ENCODE measurements at places on chromosomes 5 and 9.

DNA sequence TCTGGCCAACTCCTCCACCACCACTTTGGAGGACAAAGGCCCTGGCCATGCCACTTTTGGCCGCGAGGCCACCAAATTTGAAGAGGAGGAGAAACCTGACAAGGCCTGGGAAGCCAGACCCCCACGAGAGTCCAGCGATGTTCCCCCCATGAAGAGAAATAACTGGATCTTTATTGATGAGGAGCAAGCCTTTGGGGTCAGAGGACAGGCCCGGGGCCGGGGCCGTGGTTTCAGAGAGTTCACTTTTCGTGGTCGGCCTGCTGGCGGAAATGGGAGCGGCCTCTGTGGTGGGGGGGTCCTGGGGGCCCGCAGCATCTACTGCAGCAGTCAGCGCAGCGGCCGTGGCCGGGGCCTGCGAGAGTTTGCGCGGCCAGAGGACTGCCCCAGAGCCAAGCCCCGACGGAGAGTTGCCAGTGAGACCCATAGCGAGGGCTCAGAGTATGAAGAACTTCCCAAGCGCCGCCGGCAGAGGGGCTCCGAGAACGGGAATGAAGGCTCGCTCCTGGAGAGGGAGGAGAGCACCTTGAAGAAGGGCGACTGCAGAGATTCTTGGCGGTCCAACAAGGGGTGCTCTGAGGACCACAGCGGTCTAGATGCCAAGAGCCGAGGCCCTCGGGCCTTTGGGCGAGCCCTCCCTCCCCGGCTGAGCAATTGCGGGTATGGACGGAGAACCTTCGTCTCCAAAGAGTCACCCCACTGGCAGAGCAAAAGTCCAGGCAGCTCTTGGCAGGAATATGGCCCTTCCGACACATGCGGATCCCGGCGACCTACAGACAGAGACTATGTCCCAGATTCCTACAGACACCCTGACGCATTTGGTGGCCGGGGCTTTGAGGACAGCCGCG is 27.4 kb upstream of the POMT1 start:
- DNase-seq, result no peak

- DNase-seq, result no peak
Measured at GRCh38 chr5:180646289-180646962, 3.0 kb downstream of the FLT4 start.

GRCh38 chr5:50725800-50726474 is 59.5 kb downstream of the PARP8 start:
- no peak for DNase-seq

DNA sequence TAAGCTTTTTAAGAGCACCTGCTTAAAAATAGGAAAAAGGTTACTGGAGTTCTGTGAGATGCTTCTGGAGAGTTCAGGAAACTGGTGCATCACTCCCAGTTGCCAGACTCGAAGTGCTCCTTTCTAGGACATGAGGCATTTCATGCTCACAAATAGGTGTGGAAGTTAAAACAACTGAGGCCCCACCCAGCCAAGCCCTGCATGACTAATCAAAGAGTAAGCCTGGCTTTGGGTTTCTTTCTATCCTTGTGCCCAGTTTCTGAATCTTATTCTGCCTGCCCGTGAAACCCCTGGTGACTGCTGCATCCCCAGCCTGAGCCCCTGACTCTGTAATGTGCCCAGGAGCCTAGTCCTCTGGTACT is 7.7 kb downstream of the SPINK9 start:
- DNase-seq, result no peak

Measured in progenitor cell of endocrine pancreas (in vitro differentiated cells).